ENCODE measurements at places on chromosomes 2 and 18.

- DNase-seq, result no peak
Measured at GRCh38 chr18:44156776-44157335, 523.8 kb upstream of the SETBP1 start.

DNA sequence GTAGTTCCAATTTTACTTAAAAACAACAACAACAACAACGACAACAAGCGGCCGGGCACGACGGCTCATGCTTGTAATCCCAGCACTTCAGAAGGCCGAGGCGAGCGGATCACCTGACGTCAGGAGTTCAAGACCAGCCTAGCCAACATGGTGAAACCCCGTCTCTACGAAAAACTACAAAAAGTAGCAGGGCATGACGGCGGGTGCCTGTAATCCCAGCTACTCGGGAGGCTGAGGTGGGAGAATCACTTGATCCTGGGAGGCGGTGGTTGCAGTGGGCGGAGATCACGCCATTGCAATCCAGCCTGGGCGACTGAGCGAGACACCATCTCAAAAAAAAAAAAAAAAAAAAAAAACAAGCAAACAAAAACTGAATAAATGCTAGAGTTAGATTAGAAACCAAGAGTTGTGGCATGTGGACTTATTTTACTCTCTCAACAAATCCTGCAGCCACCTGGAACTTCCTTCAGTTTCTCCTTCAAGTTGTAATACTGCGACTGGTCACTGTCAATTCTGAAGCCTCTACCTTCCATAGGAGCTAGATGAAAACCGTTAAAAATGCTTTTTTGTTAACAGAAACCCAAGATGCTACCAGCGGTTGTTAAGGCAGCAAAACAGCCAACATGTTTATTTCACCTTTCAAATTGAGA lies 1.3 kb downstream of the ATP5F1A start:
- no peak for DNase-seq

DNA sequence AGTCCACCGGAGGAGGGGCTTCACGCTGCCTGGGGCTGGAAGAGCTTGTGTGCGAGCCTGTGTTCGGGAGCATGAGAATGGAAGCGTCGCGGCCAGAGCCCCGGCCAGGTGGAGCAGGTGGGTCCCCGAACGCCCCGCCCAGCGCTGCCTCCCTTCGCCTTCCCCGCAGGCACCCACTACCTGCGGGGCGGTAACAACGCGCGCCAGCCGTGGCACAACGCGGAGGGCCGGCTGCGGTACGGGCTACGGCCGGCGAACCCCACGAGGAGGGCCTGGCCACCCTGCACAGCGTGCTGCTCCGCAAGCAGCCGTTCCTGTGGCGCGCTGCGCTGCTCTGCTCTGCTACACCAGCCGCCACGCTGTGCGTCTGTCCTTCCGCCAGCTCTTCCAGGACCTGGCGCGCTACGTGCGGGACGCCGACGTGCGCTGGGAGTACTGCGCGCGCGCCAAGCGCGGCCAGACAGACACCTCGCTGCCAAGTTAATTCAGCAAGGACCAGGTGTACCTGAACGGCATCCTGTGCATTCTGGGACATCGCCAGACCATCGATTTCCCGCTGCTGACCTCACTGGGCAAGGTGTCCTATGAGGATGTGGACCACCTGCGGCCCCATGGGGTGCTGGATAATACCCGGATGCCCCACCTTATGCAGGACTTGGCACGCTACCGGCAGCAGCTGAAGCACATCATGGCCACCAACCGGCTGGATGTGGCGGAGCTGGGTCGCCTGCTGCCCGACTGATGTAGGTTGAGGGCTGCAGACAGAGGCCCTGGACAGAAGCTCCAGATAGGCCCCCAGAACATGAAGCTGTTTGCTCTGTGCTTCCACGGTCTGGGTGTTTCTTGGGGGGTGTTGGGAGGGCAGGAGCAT lies 200.6 kb downstream of the NAPG start:
- DNase-seq, result no peak

DNA sequence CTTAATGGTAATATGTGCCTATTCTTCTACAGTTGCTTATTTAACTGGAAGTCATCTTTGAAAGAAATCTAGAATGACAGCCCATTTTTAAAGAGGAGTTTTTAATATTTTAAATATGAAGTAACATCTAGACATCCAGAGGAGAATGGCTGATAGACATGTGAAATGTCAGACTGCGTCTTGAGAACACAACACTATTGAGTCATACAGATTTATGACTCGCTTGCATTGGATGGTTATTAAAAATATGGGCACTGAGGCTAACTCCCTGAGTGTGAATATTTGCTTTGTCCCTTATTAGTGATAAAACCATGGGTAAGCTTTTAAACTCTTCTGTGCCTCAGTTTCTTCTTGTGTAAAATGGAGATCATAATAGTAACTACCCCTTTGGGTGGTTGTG lies 22.9 kb downstream of the TDRD15 start:
- DNase-seq, result no peak

GRCh38 chr2:69994166-69994565 lies 32.7 kb upstream of the ASPRV1 start:
- DNase-seq, result no peak

DNA sequence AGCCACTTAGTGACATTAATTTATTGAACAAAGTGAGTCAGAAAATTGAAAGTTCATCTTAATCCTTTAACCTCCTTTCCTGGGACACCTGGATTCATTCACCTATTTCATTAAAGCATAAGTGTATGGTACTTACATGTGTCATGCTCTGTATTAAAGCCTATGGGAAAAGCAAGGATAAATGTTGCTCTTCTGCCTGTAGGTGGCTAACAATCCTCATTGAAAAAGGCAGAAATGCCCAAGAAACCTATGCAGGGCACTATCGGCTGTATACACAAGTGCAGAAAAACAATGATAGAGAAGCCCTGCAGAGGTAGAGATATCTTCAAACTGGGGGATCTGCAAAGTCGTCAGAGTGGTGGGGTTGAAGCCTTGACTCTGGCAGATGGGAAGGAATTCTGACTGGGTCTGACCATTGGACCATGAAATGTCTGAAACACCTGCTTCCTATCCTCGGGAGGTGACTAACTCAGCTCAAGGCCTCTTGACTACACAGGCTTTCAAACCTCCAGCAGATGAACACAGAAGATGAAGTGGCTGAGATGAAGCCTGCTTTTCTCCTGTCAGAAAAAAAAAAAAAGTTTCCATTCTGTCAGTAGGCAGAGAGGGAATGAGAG lies 83.1 kb downstream of the DCC start:
- no peak for DNase-seq

- DNase-seq, result no peak
Measured at GRCh38 chr18:57004366-57005121, 142.3 kb upstream of the BOD1L2 start.

- DNase-seq, result no peak
Measured at GRCh38 chr2:235810846-235811245, 317.0 kb downstream of the AGAP1 start.

- DNase-seq, result no peak
Measured at GRCh38 chr2:85584354-85584856, at the start of gene VAMP5. TSS of gene VAMP5 (plus strand) at chr2:85584431. CDS start at chr2:85584491, 60 bp downstream.

DNA sequence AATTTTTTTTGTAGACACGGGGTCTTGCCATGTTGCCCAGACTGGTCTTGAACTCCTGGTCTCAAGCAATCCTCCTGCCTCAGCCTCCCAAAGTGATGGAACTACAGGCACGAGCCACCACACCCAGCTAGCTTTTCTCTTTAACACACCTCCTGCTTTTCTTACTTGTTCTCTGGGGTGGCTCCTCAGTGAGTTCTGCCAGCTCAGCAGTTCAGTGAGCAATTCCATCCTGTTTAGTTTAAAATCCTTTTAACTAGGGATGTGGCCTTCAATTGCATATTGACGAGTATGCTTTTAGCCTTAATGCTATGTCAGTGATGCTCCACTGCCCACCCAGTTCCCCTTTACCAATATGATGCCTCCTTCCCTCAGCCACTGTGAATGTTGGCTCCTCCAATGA lies 16.1 kb downstream of the ZNF397 start:
- DNase-seq, result no peak

DNA sequence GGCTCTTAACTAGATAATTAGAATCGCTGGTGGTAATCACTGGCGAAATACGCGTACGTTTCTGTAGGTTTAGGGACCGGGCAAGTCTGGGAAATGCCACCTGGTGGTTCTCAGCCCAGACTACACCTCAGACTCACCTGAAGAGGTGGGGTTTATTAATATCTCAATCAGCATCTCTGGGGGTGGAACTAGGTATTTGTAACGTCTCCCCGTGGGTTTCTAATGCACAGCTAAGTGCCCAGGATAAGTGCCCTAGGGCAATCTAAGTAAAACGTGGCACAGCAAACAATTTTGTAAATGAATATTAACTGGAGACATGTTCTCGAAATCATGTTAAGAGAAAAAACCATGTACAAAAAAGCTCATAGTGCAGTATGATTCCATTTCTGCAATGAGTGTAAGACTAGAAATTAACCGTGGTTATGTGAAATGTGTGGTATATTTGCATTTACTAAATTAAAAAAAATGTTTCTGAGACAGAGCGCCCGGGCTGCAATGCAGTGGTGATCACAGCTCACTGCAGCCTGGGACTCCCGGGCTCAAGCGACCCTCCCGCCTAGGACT lies 760 bp upstream of the CNOT11 start:
- DNase-seq, result no peak

DNA sequence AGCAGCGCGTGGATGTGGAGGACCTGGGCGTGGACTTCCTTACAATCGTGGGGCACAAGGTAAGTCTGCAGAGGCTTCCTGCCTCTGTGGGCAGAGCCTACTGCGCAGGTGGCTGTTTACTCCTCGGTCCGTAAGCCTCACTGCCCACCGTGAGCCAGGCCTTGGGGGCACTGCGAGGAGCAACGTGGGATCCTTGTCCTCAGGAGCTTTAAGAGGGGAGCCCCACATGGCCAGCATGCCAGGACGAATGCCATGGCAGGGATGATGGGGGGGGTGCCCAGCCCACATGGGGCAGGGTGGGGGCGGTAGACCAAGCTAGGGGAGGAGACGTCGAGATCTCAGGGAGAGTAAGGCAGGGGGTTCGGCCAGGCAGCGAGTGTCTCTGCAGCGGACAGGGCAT lies 18.0 kb upstream of the ESPNL start:
- DNase-seq, result no peak

DNA sequence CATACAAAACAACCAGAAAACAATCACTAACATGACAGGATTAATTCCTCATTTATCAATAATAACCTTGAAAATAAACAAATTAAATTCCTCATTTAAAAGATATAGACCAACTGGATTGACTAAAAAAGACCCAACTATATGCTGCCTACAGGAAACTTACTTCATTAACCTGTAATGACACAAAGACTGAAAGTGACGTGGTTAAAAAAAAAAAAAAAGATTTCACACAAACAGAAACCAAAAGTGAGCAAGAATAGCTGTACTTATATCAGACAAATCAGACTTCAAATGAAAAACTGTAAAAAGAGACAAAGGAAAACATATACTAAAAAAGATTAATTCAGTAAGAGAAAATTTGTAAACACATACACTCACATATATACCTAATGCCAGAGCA lies 201.2 kb downstream of the CCDC178 start:
- DNase-seq, result no peak

DNA sequence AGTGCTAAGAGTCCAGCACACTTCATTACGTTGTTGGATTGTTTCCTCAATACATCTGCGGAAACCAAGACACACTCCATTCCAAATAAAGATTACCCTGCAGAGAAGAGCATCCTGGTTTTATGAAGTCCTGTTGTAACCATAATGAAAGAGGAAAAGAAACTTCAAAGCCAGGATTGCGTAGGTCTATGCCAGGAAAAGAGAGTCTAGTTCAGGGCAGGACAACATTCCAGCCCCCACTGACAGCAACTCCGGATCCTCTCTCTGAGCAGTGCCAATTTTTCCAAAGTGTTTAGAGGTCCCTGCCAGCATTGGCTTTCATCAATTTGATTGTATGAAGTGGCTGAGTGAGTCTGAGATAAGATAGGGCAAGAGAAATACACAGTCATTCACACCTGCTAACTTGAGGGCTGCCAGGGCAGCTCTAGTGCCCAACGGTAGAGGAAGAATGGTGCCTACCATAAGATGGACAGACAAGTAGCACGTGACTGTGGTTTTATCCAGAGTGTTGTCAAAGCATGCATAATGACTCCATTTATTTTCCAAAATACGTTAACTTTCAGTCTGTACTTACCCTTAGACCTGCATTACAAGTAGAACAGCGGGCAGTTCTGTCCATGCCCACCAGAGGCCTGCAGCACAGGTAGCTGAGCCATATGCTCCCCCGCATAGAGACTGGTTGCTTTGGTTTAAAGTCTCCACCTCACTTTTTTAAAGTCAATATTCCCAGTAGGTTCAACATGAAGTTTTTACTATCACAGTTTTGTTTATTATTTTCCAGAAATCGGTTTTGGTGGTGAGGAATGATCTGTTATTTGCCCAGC lies 23.7 kb downstream of the PIEZO2 start:
- no peak for DNase-seq

- DNase-seq, result no peak
Measured at GRCh38 chr18:77762014-77762413, 512.4 kb downstream of the GALR1 start.

DNA sequence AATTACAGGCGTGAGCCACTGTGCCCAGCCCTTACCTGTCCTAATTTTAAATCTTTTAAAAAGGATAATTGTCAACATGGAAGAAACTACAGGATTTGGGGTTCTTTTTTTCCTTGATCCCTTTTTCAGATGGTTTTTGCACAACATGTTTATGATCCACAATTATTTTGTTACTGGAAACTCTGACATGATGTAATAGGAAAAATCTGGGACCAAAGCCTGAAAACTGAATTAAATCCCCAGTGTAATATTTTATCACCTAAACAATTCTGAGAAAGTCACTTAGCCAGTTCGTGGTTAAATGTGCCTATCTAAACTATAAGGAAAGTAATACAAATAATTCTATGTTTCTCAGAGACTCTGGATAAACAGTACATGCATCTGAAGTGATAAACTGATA lies 1649.7 kb downstream of the LRP1B start:
- DNase-seq, result no peak

DNA sequence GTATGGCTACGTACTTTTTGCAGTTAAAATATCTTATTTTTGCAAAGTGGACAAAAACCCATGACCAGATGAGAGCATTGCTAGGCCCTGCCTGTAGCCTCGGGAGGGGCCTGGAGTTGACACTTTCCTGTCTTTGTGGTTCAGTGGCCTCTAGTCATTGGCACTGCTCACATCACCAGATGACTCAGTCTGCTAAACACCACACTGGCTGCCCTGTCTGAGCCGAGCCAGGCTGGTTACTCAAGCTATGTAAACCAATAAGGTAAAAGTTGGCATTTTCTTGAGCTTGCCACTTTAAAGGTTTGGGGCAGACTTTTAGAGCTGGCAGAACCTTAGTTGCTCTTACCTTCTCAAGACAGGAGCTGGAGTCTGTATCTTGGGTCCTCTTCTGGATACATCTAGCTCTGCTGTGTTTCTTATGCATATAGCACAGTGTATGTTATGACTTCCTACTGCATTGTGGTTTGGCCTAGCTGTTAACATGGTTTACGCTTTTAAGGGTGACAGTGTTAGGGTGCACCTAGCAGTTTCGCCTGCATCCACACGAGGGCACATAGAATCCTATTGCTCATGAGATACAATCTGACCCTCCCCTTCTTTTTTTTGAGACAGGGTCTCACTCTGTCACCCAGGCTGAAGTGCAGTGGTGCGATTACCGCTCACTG lies 76.4 kb downstream of the AP1S3 start:
- DNase-seq, result peak; percentile 17
